NCI-H1930 (cell line): ENCODE measurements at places on chromosomes 1 and 21.

- no peak for DNase-seq
Observed at GRCh38 chr21:31503467-31503866, 156.0 kb upstream of the SOD1 start.

- DNase-seq, result no peak
Observed at GRCh38 chr1:151980287-151981177, 13.1 kb downstream of the S100A10 start.

DNA sequence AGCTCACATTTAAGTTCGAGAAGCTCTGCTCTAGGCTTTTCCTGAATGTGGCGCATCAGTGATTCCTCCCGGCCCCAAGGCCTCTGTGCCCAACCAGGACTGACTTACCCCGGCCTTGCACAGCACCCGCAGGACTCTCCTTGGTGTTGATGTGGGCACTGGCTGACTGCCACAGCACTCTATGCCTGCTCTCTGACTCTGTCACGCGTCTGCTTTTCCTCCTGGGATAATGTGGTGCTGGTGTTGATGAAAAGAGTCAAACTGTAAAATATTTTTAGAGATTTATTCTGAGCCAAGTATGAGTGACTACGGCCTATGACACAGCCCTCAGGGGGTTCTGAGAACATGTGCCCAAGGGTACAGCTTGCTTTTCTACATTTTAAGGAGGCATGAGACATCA lies 15.5 kb upstream of the SLC2A5 start:
- DNase-seq, result no peak

- DNase-seq, result no peak
Observed at GRCh38 chr1:93219443-93219842, 38.9 kb downstream of the CCDC18 start.

- DNase-seq, result no peak
Observed at GRCh38 chr1:42742617-42743316, 2.7 kb upstream of the CLDN19 start.

DNA sequence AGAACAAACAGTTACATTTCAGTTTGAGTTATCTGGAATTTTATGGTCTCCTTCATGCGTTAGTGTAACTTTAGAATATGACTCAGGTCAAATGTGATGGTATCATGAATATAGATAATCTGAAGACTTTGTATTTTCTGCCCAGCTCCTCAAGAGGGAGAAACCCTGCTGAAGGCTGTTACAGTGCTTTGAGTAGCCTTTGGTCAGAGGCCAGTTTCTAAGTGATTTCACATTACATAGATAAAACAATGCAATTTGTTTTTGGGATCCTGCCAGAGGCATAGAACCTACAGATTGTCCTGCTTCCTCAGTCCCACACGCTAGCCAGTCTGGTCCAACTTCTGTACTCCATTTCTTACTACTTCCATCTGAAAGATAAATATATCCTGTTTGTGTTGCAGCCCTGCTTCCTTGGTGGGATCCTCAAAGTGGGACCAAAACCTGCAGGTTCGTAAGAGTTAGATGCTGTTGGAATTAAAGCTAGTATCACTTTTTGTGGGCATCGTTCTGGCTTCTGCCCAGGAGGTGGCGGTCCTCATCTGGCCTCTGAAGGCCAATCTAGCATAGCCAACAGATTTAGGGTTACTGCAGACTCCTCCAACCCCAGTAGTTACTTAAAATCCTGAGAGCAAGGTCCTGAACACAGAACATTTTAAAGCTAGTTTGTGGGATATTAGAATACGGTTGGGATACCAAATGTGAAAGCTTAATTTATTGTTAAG lies 645.8 kb upstream of the USP24 start:
- DNase-seq, result no peak

DNA sequence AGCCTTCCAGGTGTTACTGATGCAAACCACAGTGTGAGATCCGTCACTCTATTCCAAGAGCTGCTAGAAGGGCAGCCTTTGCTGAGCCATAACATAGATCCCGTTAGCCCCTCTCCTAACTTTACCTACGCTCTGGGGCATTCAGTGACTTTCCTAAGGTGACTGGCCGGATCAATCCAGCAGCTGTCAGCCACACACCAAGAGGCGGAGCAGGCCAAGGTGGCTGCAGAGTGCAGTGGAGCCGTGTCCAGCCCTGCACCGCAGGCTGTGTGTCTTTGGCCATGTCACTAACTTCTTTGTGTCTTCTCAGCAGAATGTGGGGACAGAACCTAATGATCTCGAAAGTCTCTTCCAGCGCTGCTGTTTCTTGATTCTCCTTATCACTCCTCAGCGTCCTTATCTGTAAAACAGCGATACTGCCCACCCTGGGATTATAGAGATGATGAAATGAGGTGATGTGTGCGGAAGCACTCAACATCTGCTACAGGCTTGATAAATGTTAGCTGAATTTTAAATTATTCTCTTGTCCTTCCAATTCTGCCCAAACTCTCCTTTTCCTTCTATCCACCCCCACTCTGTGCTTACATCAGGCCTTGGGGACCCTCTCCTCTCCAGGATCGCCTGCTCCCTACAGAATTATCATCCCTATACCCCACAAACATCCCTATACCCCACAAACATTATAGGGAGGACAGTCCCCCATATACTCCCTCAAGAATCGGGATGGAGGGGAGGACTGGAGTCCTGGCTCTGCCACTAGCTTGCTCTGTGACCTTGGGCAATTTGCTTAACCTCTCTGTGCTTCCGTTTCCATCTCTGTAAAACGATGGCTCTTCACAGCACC lies 25.8 kb upstream of the LRRN2 start:
- no peak for DNase-seq

DNA sequence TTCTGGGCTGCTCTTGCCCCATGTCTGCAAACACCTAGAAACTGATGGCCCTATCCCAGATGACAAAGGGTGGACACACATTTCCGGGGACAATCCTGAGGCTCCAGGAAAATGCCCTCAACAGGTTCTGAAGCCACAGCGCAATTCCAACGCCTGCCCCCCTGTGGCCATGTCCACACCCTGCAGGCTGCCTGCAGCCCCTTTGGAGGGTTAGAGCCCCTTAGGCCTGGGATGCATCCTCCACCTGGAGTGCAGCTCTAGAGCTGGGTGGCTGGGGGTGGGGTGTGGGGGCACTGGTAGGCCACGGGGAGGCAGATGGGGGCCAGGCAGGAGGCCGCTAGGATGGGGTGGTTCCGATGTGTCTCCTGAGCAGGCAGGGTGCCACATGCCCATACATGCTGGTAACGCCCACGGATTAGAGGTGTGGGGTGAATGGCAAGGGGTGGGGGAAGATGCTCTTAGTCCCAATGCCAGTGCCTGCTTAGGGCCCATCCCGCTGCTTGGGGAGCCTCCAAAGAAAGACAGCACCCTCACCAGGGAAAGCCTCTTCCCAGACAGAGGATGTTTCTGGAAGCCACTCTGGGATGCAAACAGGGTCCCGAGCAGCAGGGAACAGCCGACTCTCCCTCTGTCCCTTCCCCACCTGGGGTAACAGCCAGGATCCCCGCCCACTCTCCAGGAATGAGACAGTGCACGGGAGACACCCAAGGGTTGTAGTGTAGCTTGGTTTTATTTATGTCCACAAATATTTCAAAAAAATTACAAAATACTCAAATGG lies 34.0 kb downstream of the SLC45A1 start:
- DNase-seq, result no peak

GRCh38 chr1:14247666-14248065 lies 350.8 kb upstream of the KAZN start:
- DNase-seq, result no peak

DNA sequence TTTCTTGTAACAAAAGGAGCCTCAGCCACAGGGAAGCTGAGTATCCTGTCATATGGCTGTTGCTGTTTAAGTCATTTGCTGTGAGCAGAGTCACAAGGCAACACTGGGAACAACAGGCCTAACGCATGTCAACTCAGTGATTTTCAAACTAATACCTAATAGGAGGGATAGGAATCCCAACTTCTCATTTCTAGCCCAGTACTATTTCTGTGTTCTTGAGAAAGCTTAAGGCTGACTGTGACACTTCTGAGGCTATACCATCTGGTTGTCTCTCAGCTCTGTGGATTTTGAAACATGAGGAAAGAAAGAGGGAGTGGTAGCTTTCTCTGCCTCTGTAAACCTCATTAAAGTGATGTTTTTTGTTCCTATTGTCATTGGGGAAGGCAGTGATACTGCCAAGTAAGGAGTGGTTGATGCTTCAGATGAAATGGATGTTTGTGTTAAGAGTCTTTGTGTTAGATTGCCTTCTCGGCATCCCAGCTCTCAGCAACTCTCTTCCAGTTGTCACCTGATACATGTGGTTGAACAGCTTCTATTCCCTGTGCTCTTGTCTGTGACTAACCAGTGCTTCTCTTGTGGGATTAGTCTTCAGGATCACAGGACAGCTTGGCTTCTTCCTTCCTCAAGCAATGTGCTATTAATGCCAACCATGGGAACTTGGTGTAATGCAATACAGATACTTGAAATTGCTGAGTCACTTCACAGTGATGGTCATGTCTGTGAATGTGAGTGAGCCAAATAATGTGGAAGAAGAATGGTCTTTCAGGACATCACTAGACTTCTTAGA lies 166.8 kb upstream of the IVNS1ABP start:
- DNase-seq, result no peak

DNA sequence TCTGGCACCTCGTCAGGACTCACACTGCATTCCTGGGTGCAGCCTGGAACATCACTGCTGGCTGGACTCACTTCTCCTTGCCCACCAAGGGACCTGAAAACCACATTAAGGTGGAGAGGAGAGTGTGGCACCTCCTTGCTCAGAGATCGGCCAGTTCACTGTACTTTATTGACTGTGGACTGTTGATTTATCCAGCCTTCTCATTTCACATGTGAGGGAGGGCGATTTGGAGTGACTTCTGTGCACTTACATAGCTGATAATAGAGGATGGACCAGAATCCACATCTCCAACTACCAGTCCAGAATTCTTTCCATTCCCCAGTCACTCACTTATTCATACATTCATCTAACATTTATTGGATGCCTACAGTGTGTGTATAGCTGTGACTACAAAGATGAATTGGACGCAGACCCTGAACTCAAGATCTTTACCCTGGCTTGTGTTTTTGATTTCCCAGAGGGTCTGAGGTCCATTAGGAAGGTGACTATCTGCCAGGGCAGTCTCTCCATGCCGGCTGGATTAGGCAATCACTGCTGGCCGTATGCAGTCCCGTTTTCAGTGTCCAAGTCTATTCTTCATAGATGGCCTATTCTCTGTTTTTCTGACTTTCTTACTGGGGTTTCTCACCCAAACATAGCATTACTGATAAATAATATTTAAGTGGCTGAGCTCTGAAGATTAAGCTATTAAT lies 233.5 kb upstream of the SGIP1 start:
- DNase-seq, result no peak

GRCh38 chr1:87132284-87132870 lies 196.3 kb upstream of the LMO4 start:
- no peak for DNase-seq

GRCh38 chr1:197951089-197951488 lies 33.9 kb downstream of the LHX9 start:
- DNase-seq, result no peak

DNA sequence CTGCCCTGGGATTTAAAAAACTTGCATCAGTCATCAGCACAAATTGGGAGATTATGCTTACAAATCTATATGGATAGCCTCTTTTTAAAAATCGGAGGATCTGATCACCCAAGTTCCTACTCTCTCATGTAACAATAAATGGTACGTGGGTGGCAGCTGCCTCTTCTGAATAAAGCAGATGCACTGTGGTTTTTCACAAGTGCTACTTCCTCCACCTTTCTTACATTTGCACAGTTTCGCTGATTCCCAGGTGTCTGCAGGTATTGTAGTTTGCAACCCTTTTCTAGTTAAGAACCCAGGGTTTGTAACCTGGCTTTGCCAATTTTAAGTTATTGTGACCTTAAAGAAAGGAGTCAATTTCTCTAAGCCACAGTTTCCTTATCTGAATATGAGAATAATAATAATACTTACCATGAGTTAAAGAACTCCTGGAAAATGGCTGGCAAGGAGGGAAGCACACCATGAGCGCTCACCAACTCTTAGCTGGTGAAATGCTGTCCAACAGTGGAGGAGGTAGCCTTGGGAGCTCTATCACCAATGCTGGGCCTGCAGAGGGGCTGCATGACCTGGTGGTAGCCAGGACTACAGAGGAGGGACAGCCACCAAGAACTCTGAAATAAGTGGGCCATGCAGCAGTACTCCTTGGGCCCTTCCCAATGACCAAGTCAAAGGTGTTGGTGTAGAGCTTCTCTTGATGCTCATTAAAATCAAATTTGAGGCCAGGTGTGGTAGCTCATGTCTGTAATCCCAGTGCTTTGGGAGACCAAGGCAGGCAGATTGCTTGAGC lies 30.2 kb upstream of the KCNA2 start:
- DNase-seq, result no peak

DNA sequence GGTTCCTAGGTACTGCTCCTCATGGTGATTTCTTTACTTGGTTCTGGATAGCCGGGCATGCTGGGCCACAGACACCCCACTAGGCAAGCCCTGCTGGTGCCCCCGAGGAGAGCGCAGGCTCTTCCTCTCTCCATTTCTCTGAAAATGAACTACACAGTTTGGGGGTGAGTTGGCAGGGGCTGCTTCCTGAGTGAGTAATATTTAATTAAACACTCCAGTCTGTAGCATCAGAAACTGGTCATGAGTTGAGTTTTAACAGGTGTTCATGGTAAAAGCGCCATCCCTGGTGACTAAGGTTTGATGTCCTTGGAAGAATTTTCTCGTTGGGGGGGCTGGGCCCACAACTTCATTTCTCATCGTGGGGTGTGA lies 1.7 kb downstream of the SPSB1 start:
- DNase-seq, result no peak

DNA sequence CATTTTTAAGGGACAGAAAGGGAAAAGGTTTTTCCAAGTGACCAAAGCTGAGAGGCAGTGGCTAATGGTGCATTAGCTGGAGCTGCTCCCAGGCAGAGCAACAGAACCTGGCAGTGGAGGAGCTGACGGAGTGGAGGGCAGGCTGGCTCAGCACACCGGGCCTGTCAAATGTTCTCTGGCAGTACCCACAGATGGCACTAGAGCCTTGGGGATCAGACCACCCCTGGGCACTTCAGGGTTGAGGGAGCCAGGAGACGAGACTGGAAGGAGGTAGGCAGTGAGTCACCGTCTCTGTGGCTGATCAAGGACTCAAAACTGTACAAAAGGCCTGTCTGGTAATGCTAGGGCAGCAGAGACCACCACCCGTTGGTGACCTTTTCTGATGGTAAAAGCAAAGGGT lies 121.7 kb upstream of the KIAA0040 start:
- no peak for DNase-seq

DNA sequence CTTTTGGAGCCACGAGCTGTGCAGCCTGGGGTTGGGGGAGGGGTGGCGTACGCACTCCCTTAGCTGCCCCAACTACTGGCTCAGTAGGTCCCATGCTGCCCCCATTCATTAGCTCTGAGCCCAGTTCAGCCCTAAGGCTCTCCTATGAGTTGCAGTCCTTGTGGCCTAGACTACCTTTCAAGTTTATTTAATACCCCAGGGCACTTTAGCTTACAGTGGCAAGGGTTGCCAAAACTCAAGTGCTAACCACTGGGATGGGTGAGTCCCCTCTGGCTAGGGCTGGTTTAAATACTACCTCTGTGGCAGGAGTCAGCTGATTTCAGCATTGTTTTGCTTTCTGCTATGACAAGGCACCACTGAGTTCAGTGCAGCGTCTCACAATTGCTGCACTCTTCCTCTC lies 118.2 kb downstream of the ODF2L start:
- DNase-seq, result no peak

GRCh38 chr1:37925316-37925715 lies 21.5 kb downstream of the INPP5B start:
- DNase-seq, result no peak

GRCh38 chr1:3761296-3762010 lies 9.2 kb downstream of the CCDC27 start:
- DNase-seq, result no peak
